ENCODE measurements at places on chromosomes 6 and 20.

DNA sequence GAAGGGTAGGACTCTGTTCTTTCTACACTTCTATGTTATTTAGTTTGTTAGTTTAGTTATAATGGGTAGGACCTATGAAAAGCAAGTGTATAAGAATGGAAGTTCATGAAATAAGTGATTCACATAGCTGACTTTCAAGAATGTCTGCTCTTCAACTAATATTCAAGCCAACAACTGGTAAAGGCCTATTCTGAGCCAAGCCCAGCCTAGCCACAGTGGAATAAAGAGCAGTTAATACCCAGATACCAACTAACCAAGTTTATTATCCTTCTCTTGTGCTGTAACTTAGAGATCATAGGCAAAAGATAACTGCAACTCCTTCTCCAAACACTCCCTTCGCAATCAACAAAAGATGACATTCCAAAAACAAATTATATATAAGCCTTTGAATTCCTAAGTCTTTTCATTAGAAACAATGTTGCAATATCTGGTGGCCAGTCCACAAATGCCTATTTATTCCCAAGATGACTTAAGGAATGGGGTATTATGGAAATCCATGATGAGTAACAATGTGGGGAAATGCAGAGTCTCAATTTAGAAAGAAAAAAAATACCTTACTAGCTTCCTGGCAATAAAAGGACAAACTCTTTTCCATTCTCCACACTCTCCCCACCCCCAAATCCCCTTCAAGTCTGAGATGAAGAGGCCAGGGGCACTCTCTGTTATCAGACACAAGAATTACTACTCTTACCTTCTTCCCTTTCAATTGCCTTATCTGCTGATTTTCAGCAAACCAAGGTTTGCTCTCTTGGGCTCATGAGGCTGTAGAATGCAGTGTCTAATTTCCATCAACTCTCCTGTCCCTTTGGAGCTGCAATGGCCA lies 27.4 kb downstream of the BTBD9 start:
- no peak for DNase-seq

DNA sequence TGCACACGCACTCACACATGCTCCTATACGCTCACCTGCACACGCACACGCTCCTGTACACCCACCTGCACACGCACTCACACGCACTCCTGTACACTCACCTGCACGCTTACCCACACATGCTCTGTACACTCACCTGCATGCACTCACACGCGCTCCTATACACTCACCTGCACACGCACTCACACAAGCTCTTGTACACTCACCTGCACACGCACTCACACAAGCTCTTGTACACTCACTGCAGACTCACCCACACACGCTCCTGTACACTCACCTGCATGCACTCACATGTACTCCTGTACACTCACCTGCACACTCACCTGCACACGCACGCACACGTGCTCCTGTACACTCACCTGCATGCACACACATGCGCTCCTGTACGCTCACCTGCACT lies 22.0 kb upstream of the TAF4 start:
- no peak for DNase-seq

DNA sequence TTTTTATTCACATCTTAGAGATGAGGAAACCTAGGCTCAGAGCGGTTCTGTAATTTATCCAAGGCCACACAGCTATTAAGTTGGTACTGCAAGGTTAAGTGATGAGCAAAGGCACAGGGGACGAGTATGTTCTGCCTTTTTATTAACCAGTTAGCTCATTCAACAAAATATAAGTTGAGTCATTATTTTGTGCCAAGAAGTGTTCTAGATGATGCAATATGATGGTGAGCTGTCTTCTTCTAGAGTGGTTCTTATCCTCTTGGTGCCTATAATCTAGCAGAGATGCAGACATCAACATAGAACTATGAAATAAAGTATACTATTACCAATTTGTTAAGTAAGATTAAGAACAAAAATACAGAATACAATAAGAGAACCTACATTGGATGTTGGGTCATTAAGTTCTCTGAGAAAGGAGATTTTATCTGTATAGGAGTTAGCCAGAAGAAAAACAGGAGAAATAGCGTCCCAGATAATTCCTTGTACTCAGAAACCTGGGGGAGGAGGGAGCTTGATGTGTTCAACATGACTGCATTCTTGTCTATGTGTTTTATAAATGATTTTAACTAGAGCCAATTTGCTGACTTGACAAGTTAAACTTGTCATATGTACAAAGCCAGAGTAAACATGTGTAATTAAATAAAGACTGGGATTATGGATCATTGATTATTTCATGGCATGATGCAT lies 122.3 kb downstream of the TBXT start:
- no peak for DNase-seq

DNA sequence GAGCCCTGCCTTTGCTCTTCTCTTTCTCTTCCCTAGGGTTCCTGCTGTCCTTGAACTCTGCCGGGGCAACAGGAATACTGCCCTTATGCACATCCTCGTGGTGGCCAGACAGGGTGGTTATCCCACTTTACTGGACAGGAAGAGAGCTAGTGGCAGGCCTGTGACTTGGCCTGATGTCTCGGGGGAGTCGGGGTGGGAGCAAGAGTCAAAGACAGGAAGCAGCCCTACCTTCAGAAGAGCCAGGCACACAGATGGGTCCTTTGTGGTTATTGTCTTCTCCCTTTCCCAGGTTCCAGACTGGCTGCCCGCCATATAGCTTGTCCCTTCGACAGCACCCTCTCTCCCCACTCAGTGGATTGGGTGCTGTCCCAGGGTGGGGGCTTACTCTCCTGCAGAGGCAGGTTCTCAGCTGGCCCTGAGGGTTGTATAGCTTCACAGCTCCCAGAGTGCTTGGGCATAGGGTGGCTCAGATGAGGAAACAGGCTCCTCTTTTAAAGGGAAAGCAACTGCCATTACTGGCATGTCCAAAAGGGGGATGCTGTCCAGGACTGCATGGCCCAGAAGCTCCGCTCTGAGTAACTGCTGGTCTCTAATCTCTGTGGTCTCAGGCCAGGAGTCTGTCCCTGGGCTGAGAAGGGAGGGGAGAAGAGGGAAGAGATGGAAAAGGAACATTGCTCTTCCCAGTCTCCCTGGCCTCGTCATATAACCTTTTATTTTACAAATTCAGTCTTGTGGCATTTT lies 17.3 kb downstream of the PLCG1 start:
- no peak for DNase-seq

GRCh38 chr6:44113414-44113813 lies 13.8 kb downstream of the MRPL14 start:
- DNase-seq: no peak

GRCh38 chr6:37010402-37010892 lies 5.0 kb downstream of the FGD2 start:
- DNase-seq: no peak

- no peak for DNase-seq
Observed at GRCh38 chr6:121338366-121338765, 4.1 kb upstream of the TBC1D32 start.

DNA sequence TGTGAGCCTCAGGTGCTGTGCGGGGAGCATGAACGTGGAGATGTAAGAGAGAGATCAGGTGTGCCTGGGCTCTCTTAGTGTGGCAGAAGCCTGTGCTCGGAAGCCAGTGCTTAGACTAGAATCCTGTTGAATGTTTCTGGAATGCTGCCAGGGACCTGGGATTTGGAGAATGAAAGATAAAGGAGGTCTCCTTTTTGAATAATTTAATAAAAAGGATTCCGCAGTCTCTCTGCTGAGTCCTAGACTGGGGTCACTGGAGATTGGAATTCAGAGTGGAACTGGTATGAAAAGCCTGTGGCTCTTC lies 18.8 kb upstream of the EFCAB8 start:
- DNase-seq: no peak

DNA sequence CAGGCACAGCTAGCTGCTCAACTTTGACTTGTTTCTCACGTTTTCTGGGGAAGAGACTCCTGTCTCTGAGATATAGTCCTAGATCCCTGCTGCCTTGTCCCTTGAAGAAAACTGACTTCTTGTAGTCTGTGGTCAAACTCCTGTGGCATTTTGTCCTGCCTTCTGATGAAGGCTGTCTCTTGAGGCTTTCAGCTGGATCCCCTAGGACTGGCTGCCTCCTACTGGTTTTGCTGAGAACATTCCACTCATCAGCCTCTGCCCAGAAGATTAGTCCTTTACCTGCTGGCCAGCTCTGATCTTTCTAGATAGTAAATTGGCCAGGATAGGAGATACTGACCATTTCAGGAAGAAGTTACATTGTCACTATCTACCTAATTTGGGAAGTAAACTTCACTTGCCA lies 71.9 kb upstream of the CNR1 start:
- DNase-seq: no peak

DNA sequence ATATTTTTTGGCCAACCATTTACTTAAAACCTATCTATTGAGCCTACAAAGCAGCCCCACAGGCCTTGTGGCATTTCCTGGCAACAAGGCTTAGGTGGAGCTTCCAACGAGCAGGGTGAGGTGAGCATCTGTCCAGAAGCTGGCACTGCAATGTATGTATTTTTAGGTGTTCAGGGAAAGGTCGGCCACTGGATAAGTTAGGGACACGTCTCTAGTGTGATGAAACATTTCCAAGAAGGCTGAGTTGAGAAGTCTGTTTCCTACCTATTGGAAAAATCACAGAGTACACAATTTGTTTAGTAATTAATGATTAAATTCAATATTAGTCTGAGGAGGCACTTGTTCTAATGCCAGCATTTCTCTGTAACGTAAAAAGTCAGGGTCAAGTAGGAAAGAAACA lies 17.8 kb upstream of the RCAN2 start:
- DNase-seq: no peak

GRCh38 chr6:40822619-40823018 lies 216.4 kb downstream of the UNC5CL start:
- DNase-seq: no peak

DNA sequence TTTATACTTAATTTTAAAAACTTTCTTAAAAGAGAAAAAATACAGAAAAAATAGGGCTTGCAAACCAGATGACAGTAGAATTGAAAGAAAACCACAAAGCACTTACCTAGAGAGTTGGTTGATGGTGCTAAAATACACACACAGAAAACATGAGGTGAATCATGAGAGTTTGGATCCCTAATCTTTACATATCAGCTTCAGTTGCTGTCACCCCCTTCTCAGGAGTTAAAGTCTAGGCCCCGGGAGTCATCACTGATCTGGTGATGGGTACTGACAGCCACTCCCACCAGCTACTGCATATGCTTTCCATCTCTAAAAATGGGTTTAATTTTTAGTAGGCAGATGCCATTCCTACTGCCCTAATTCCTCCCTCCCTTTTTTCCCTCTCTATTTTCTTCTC lies 16.7 kb downstream of the TSBP1 start:
- no peak for DNase-seq

- DNase-seq: no peak
Observed at GRCh38 chr6:109891924-109892323, 86.2 kb upstream of the GPR6 start.

DNA sequence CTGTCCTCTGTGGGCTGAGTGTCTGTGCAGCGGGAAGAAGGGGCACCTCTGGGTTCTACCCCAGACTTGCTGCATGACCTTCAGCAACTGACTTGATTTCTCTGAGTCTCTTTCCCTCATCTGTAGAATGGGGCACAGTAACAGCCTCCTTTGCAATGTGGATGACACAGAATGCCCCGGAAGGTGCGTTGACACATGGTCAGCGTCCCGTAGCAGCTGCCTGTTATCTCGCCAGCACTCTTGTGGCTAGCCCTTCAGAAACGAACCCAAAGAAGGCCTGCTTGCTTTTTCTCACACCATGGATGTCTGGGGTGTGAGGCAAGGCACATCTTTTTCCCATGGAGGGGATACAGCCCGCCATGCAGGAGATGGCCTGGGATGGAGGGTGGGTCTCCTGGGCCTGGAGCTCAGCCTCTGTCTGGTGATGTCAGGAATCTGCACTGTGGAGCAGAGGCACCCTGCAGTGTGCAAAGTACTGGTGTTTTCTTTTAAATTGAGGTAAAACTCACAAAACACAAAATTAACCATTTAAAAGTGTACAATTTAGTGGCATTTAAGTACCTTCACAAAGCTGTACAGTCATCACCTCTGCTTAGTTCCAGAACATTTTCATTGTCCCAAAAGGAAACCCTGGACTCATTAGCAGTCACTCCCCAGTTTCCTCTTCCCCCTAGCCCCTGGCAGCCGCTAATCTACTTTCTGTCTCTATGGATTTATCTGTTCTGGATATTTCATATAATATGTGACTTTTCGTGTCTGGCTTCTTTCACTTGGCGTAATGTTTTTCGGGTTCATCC lies 59.8 kb upstream of the FAM83D start:
- DNase-seq: no peak

DNA sequence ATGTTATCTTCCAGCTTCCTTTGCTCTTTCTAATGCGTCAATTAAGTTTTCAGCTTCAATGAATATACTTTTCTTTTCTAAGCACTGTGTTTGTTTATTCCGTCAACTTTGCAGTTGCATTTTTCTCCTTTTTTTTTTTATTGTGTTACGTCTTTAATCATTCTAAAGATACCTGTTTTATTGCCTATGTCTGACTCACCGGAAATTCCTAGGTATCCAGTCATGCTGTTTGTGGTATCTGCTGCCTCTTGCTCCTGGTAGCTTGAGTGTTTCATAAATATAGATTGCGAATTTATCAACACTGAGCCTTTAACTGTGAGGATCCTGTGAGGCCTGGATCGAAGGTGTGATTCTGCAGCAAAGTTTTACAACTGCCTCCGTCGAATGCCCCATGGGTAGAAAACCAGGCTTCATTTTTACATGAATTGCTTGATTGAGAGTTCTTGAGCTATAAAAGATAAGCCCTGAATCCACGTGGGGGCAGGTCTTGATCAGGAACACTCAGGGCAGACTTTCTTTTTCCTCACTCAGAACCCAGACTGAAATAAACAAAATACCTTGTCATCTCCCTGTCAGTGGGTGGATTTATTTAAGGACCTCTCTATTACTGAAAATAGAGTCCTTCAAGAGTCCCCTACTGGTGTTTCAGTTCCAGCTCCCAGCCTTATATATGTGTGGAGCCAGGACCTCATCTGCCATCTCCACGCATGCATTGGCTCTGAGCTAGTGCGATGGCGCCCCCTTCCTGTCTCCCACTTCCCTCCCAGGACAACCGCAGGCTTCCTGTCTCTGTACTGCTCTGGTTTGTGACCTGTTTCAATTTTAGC lies 60.1 kb upstream of the LRRC1 start:
- DNase-seq: no peak

DNA sequence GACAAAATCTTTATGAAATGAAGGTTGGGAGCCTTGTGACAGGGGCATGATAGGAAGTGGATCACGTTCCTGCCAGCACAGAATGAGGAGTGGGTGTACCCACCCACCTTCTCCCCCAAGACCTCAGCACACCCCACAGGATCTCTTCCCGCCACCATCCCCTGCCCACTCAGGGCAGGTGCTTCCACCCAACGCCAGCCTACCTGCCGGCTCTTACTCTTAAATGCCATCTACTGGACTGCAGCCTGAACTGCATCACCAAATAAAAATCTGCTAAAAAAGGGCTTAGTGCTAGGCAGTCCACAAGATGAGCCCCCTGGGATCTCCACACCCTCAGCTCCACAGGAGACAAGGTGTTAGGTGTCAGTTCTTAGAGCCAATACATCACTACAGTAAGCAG lies 20.6 kb downstream of the DTNBP1 start:
- DNase-seq: no peak

GRCh38 chr6:156899071-156899470 lies 121.9 kb downstream of the ARID1B start:
- no peak for DNase-seq

DNA sequence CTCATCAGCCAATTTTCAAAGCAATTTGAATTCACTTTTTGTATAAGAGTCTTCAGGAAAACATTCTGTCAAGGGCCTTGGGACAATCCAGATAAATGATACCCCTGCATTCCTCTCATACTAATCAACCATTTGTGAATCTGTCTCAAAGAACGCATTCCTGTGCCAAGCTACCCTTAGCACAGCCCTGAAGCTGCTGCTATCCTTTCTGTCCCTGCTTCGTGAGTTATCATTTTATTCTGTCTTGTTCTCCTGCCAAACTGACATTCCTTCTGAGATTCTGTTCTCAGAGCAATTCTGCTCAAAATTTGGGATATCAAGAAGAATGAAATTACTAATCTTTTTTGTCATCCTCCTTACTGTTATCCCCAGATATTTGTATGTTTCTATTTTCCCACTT lies 213.9 kb upstream of the STXBP5 start:
- DNase-seq: no peak

Data from stimulated activated CD4-positive, alpha-beta T cell treated with anti-CD3 and anti-CD28 coated beads, Interleukin-2, amount 100 ng/mL, for 48 hours (primary cell).